ENCODE measurements at places on chromosomes 16 and 17. TPM values are rescaled to one million over a fixed set of nuclear protein-coding genes. Genes with fewer than 3 reads are reported as not detected.
A peak's percentile ranks its signal among the peaks of the same experiment; 100 is the strongest.

- no peak overlapping the region for H3K4me3 ChIP-seq
- no peaks in the 10 kb centered on the region for H3K4me1 ChIP-seq
- no peak for DNase-seq
- H3K27me3 ChIP-seq = peaks cover 45% of the 10 kb centered on the region
- no peak overlapping the region for H3K27ac ChIP-seq
- no peaks in the 10 kb centered on the region for H3K36me3 ChIP-seq
Observed at GRCh38 chr17:36918211-36918691, 19.0 kb upstream of the LHX1 start.

Gene FAM83G
- total RNA-seq = 13.9 TPM

Gene MT1M
- total RNA-seq = not detected

DNA sequence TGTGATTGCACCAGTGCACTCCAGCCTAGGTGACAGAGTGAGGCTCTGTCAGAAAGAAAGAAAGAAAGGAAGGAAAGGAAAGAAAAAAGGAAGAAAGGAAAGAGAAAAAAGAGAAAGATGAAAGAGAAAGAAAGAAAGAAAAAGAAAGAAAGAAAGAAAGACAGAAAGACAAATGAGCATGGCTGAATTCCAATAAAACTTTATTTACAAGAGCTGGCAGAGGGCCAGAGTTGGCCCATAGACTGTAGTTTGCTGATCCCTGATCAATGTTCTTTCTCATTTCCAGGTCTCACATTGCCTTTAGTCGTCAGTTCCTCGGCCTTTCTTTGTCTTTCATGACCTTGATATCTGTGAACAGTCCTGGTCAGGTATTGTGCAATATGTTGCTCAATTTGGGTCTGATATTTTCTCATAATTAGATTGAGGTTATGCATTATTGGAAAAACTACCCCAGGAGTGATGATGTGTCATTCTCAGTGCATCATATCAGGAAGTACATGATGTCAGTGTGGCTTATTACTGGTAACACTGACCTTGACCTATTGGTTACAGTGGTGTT lies 68.5 kb upstream of the MED9 start:
- no peaks in the 10 kb centered on the region for H3K36me3 ChIP-seq
- H3K4me1 ChIP-seq = peaks cover 18% of the 10 kb centered on the region
- H3K4me3 ChIP-seq = no peak overlapping the region
- H3K27ac ChIP-seq = no peak overlapping the region
- DNase-seq = no peak

- no peaks in the 10 kb centered on the region for H3K27me3 ChIP-seq
- peaks cover 5% of the 10 kb centered on the region for H3K4me1 ChIP-seq
- H3K36me3 ChIP-seq = no peaks in the 10 kb centered on the region
- H3K27ac ChIP-seq = no peak overlapping the region
- no peak overlapping the region for H3K4me3 ChIP-seq
Observed at GRCh38 chr16:17078931-17079631, 391.7 kb downstream of the XYLT1 start.

Gene CASKIN1
- total RNA-seq = not detected

GRCh38 chr16:53583401-53583800 lies 80.4 kb upstream of the AKTIP start:
- no peak overlapping the region for H3K4me3 ChIP-seq
- no peaks in the 10 kb centered on the region for H3K36me3 ChIP-seq
- H3K27me3 ChIP-seq = peaks cover 3% of the 10 kb centered on the region
- H3K27ac ChIP-seq = no peak overlapping the region
- no peak for DNase-seq

Gene MYH1
- total RNA-seq = not detected

GRCh38 chr17:78764871-78765270 lies 17.2 kb downstream of the CYTH1 start:
- DNase-seq = no peak
- H3K36me3 ChIP-seq = peaks cover 15% of the 10 kb centered on the region
- peak overlapping the region; percentile 32 for H3K27ac ChIP-seq
- no peaks in the 10 kb centered on the region for H3K27me3 ChIP-seq
- peaks cover 39% of the 10 kb centered on the region for H3K4me1 ChIP-seq

DNA sequence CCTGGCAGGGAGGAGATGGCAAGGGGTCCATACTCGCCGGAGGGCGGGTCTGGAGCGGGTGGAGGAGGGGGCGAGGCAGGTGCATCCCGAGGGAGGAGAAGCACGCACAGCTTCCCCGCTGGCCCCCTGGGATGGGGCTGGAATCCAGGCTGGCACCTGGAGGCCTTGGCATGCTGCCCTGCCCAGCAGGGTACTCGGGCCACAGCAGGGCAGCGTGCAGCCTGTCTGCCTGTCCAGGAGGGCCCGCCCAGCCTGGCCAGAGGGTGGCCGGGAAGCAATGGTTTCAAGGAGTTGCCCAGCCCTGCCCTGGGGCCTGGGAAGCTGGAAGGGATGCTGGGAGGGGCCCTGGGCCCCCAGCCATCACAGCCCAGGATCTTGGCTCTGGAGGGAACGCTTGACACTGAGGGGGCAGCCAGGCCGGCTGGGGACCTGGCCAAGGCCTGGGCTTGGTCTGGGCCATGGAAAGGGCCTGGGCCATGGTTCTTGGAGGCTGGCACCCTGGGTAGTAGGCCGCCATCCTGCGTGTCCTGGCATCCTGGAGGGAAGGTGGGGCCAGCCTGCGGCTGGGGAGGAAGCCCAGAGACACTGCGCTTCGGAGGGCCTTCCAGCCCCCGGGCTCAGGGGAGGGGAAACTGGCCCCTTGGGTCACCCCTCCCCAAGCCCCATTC lies 1.1 kb downstream of the GLIS2 start:
- no peak overlapping the region for H3K27ac ChIP-seq
- peak overlapping the region; percentile 32 for H3K4me3 ChIP-seq
- H3K4me1 ChIP-seq = peaks cover 18% of the 10 kb centered on the region
- H3K27me3 ChIP-seq = peaks cover 15% of the 10 kb centered on the region
- no peak for DNase-seq

GRCh38 chr16:89330177-89330856 lies 112.8 kb downstream of the ZNF778 start:
- DNase-seq = no peak
- peaks cover 12% of the 10 kb centered on the region for H3K36me3 ChIP-seq
- H3K27me3 ChIP-seq = no peaks in the 10 kb centered on the region
- H3K4me3 ChIP-seq = no peak overlapping the region

DNA sequence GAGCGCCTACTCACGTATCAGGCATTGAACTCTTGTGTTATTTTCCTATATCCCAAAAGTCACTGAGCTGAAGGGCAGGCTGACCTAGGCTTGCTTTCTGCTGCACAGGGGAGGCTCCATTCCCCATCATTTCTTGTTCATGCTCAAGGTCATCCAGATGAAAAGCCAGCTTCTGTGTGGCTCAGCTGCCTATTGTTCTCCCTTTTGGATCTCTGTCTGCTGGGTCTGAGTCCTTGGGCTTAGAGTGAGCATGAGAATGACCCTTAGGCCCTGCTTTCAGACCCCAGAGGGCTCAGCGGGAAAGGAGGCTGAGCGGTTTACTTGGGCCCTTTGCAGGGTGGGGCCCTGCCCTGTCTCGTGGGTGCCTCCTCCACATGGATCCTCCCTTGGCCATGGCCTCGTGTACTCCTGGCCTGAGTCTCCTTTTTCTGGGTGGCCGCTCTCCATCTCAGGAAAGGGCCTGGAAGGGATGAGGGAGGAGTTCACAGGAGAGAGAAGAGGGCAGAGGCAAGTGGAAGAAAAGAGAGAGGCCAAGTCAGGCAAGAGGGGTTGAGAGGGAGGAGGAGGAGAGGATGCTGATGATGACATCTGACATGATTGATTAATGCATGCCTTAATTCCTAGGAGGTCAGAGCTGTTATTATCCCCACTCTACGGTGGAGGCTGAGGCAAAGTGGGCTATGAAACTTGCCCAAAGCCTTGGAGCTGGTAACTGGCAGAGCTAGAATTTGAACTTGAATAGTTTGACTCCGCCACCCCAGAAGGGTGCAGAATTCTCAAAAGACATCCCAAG lies 19.8 kb upstream of the MAP3K14 start:
- H3K4me1 ChIP-seq = peaks cover 35% of the 10 kb centered on the region
- peak; percentile 10 for DNase-seq
- no peaks in the 10 kb centered on the region for H3K36me3 ChIP-seq
- H3K27me3 ChIP-seq = peaks cover 2% of the 10 kb centered on the region
- no peak overlapping the region for H3K27ac ChIP-seq

DNA sequence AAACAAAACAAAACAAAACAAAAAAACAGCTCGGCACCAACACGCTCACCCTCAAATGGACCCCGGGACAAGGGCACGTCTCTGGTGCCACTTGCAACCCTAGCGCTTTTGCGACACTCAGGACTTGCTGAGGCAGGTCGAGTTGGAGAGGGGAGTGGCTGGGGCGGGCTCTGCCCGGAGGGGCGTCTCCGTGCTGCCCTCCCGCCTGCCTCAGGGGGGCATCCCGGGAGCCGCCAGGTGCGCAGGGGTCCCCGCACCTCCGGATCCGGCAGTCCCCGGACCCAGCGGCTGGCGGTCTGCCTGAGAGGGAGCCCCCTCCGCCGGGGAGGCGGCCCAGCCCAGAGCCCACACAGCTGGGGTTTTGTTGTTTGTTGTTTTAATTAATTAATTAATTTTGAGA lies at the start of gene SLC52A1:
TSS of gene SLC52A1 (minus strand) at position 112 of the 400 bp plus-strand sequence. CDS start 820 bp downstream, outside the sequence.
- no peaks in the 10 kb centered on the region for H3K36me3 ChIP-seq
- H3K4me1 ChIP-seq = peaks cover 14% of the 10 kb centered on the region
- peaks cover 10% of the 10 kb centered on the region for H3K27me3 ChIP-seq
- DNase-seq = no peak

Gene NATD1
- total RNA-seq = 1.5 TPM

GRCh38 chr16:9612267-9612666 lies 520.8 kb downstream of the HAPSTR1 start:
- H3K4me1 ChIP-seq = no peaks in the 10 kb centered on the region
- H3K36me3 ChIP-seq = no peaks in the 10 kb centered on the region
- peaks cover 11% of the 10 kb centered on the region for H3K27me3 ChIP-seq
- H3K4me3 ChIP-seq = no peak overlapping the region
- no peak for DNase-seq

Gene NT5M
- total RNA-seq = 0.93 TPM

DNA sequence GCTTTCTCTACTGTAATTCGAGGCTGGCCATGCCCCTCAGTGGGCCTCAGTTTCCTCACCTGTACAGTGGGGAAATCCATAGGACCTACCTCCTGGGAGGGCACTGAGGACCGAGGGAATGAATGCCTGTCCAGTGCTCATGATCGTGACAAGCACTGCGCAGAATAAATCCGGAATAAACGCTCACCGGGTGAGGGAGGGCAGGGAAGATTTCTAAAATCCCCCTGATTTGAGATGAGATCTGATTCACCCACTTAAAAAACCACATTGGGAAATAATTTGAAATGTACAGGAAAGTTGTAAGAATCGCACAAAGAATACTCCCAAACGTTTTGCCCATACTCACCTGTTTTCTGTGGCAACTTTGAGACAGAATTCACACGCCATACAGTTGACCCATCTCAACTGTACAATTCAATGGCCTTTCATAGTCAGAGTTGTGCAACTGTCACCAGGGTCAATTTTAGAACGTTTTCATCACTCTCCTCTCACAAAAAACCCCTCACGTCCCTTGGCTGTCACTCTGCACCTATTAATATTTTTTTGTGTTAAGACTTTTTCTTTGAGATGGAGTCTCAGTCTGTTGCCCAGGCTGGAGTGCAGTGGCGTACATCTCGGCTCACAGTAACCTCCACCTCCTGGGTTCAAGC lies 49.8 kb downstream of the IRF8 start:
- peak overlapping the region; percentile 84 for H3K4me3 ChIP-seq
- H3K36me3 ChIP-seq = no peaks in the 10 kb centered on the region
- H3K27ac ChIP-seq = peak overlapping the region; percentile 93
- DNase-seq = no peak

DNA sequence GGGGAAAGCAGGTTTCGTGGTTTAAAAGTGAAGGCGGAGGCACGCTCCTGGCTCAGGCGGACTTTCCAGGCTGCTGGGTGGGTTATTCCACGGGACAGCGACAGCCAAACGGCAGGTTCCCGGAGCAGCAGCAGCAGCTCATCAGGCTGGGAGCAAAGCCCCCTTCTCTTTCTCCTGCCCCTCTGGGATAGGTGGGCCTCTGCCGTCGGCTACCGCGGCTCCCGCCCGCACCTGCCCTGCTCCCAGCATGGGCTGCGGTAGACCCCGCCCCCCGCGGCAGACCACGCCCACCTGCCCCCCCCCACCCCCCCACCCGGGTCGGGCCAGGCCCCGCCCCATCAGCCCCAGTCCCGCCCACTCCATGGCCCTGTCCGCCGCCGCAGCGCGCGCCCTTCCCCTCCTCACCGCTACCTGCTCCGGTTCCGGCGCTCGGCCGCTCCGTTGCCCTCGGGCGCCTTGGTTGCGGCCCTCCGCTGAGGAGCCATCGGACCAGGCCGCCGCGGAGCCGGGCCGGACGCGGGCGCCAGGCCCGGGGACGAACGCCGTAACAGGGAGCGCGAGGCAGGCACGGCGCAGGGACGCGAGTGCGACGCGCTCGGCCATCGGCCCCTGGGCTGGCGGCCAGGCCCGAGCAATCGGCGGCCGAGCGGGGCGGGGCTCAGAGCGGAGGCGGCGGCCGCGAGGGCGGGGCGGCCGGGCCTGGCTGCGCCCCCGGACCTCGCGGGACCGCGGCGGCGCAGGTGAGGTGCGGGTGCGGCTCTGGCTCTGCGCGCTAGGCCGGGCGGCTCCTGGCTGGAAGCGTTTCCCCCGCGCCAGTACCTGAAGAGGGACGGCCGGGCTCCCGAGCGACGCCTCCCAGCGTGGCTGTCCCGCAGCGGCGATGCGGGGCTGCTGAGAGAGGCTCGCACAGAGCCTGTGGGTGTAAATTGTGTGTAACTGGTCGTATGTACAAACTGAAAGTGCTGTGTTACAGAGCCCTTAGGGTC lies at the start of the genes HEXD and OGFOD3:
TSS of gene HEXD (plus strand) at position 347 of the 986 bp plus-strand sequence. CDS start 1,453 bp downstream, outside the sequence.
TSS of gene OGFOD3 (minus strand) at position 586 of the 986 bp plus-strand sequence. CDS start at position 485, 101 bp downstream.
- no peaks in the 10 kb centered on the region for H3K27me3 ChIP-seq
- peak within 1 kb of the TSS; percentile 69 for H3K27ac ChIP-seq
- DNase-seq = peak; percentile 95
- H3K4me1 ChIP-seq = peaks cover 29% of the 10 kb centered on the region

DNA sequence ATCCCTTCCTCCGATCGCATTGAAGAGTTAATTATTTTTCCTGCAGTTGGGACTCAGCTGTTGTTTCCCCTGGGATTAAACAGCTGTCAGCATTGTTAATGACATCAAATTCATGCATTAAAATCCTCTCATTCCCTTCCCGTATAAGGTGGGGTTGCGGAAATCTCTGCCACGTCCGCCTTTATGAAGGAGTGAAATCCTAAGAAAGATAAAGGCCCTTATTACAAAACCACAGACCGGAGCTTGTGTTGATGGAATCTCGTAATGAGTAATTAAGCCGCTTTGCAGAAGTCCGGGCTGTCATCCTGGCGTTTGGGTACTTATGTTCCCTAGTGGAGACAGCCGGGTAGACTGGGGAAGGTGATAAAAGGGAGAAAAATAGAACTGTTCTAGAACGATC lies 627.6 kb downstream of the MAF start:
- no peaks in the 10 kb centered on the region for H3K36me3 ChIP-seq
- H3K27ac ChIP-seq = no peak overlapping the region
- H3K4me3 ChIP-seq = no peak overlapping the region
- peaks cover 4% of the 10 kb centered on the region for H3K27me3 ChIP-seq
- peaks cover 2% of the 10 kb centered on the region for H3K4me1 ChIP-seq

Gene RGS9
- total RNA-seq = 3.2 TPM

DNA sequence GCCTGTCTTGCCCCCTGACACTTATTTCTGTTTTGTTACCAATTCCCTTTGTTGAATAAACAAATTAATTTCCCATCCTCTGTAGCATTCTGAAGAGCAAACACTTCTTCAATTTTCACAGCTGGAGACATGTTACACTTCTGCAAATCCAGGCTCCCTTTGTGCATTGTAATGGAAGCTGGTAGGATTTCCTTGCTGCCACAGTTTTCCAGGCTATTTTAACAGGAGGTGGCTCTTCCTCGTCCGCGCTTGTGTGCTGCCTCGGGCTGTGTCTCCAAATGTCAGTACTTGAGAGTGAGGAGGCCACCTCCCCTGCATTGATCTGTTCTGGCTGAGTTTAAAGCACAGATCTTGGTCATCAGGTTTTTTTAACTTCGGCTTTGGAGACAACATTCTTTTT lies 40.0 kb downstream of the SOST start:
- peaks cover 20% of the 10 kb centered on the region for H3K27me3 ChIP-seq
- no peak for DNase-seq
- peaks cover 3% of the 10 kb centered on the region for H3K36me3 ChIP-seq

Gene ATP2A1
- 0.71 TPM for total RNA-seq
